ENCODE measurements at places on chromosomes 1 and 21.

DNA sequence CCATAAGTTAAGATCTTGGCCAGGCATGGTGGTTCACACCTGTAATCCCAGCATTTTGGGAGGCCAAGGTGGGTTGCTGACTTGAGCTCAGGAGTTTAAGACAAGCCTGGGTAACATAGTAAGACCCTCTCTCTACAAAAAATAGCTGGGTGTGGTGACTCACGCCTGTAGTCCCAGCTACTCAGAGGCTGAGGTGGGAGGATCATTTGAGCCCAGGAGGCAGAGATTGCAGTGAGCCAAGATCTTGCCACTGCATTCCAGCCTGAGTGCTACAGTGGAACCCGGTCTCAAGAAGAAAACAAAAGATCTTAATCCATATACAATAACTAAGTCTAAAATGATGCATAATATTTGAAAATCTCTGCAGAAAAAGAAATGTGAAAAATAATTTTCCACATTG is 165.5 kb upstream of the NR5A2 start:
- DNase-seq: no peak

- DNase-seq: no peak
Observed at GRCh38 chr1:208242146-208242545, 2.0 kb downstream of the PLXNA2 start.

DNA sequence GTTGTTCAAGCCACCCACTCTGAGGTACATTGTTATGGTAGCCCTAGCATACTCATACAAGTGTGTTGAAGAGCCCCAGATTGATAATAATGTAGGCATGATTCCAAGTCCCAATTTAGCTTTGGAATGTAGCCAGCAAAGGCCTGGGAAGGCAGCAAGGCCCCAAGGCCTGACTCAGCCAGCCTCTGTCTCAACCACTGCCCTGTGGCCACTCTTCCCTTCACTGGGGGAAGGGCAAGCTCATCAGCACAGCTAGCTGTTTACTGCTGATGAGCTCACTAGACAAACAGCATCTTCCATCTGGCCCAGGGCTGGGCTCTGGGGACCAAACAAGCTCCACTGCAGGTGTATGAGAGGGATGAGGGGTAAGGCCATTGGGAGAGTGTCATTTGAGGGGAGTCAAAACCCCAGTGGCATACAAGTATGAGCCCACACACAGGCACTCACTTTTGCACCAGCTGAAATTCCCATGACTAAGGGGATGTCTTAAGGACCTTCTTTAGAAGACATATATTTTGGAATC is 2.2 kb upstream of the IRF6 start:
- DNase-seq: no peak

GRCh38 chr1:26959722-26960624 is at the start of gene KDF1:
TSS of gene KDF1 (minus strand) at chr1:26960468. CDS start at chr1:26952380, 8,088 bp downstream.
- no peak for DNase-seq

DNA sequence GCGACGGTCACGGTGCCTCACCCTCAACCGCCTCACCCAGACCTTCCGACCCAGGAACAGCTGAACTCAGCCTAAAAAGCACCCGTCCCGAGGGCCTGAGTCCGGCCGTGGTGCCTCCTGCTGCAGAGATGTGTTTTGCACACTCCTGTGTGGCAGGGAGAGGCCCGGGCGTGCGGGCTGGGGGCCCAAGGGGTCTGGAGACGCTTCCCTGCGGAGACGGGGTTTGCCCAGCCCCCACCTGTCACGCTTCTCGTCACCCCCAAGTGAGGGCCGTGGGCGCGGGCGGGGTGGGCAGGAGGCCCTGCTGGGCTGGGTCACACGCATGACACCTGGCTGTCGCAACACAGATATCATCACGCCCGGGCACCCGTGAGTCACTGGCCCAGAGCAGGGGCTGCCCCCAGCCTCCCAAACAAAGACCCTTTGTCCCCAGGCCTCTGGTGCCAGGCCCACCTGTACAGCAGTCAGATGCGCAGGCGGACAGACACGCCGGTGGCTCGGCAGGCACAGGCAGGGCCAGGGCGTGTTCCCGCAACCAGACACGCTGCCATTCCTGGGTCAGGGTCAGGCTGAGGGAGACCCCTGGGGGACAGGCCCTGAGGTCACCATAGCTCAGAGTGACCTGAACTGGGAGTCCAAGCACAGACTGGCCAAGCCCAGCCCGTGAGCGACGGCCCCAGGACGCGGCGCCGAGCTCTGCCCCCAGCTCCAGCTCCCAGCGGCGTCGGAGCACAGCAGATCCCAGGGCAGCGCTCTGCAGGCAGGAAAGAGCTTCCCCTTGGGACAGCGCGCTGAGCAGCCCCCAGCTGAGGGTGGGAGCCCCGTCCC is 6.1 kb downstream of the B3GALT6 start:
- DNase-seq: no peak

GRCh38 chr1:32969566-32969965 is 5.0 kb upstream of the RNF19B start:
- DNase-seq: no peak

DNA sequence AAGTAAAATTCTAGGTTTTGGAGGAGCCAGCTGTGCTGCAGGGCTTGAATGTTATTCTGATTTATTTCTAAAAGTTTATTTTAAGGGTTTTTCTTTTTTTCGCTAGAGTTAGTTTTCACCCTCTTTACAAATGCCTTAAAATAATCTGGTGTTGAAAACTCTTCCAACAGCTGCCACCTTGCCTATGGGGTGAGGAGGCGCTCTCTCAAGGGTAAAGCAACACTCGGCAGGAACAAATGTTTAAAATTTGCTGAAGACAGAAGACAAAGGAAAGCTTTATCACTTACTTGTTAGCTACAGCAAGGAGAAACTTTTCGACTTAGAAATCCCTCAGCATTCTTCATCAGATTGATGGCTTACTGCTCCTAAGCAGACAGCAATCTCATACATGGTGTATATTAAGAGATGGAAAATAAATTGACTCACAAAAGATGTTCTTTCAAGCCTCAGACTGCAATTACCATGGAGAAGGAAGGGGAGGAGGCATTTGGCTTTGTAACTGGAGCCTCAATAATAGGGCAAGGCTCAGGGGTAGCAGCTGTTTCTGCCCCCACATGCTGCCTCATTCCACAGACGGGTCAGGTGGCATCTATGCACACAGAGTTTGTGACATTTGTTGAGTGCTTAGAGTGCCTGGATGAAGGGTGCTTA is 79.8 kb upstream of the RALGPS2 start:
- no peak for DNase-seq

DNA sequence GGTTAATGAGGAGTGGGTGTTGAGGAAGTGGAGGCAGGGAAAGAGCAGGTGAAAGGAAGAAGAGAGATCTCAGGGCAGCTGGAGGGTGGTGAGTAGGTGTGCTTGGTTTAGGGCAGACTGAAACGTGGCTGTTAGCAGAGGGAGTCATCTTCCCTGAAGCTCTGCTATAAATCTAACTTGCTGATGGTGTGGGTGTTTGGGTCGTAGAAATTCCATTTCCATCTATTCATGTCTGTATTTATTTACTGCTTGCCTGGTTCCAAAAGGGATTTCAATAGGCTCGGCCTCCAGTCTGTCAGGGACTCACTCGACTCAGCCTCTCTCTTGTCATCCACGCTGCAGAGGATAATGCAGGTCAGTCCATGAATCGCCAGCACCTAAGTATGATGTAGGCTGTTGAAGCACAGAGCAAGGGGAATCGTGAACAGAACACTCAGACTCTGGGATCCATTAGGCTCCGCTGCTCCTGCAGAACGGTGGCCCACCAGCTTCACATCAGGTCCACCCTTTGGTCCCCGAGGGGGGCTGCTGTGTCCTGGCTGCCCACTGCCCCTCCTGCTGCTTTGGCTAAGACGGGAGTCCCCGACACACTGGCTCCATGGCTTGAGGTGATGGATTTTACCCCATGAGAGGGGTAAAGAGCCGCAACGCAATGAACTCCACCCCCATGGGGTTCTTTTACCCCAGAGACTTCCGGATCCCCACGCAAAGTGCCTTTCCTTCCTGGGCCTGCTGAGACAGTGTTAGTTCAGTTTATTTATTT is 156.2 kb downstream of the RHOU start:
- DNase-seq: no peak

GRCh38 chr1:234553240-234554188 is 56.5 kb downstream of the IRF2BP2 start:
- DNase-seq: no peak

- no peak for DNase-seq
Observed at GRCh38 chr1:88528792-88529191, 155.3 kb upstream of the PKN2 start.

DNA sequence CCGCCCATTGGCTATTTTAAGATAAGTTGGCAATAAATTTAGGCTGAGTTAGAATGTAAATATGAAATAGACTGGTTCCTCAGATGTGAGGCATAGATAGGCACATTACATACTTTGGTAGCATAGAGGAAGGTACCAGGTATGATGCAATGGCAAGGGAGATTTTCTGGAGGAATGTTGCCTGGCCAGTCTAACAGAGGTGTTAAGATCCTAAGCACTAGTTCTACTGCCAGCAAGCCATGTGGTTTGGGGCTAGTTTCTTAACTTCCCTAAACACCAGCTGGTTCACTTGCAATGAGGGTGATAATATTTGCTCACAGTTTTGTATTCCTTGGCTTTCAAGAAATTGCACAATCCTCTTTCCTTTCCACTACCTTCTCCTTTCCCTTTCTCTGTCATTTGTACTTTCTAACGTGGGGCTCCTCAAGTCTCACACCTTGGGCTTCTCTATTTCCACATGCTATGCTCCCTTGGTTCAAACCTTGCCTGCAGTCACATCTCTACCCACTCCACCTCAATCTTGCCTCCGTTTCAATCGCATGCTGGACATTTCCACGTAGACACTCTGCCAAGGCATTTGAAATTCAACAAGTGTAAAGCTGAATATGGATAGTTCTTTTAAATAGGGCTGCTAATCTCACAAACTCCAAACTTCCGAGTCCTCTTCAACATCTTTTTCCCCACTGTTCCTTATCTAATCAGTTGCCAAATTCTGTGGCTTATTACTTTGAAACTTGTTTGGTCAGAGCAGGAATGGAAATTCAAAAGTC is 4.7 kb upstream of the CD55 start:
- DNase-seq: no peak

- DNase-seq: no peak
Observed at GRCh38 chr1:214236477-214236876, 44.5 kb upstream of the SMYD2 start.

DNA sequence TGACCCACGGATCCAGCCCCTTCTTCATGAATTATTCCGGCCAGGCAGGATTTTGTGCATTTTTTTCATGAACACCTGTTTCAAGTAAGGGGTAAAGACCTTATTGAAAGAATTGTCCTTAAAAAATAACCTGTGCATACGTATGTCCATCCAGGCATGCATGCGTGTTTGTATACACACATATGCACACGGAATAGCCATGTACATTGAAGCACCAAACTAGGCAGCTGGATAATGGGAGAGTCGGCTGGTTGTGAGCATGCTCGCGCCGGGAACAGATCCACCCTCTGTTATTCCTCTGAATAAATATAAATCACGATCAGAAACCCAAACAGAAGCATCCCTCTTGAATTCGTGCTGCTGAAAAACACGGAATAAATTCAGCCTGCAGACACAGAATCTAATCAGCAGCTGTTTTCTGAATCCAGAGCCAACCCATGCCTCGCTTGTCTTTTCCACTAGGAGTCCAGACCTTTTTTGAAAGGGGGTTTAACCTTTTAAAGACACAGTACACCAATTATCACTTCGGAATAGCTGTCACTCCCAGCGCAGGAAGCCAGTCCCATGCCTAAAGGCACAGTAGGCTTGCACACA is at the start of gene HIVEP3:
Gene HIVEP3 (minus strand): TSS at position 473 of the 594 bp plus-strand sequence.
- no peak for DNase-seq

GRCh38 chr1:182549346-182549745 is 39.7 kb downstream of the RNASEL start:
- no peak for DNase-seq

GRCh38 chr1:221837896-221838295 is 96.0 kb upstream of the DUSP10 start:
- DNase-seq: no peak

GRCh38 chr1:47190509-47190855 is 646 bp upstream of the PDZK1IP1 start:
- DNase-seq: no peak

- peak; percentile 66 for DNase-seq
Observed at GRCh38 chr1:39973503-39974135, 18.7 kb downstream of the MFSD2A start.

- DNase-seq: no peak
Observed at GRCh38 chr1:234512451-234512861, 33.5 kb upstream of the TARBP1 start.

Data from amygdala (tissue), 56 donors.